ENCODE measurements at places on chromosomes 4 and X.

- DNase-seq, result no peak
These were observed 108.4 kb upstream of the AFAP1 start for GRCh38 chr4:8047837-8048678.

GRCh38 chrX:12239356-12240082, 101.2 kb downstream of the FRMPD4 start:
- no peak for DNase-seq

DNA sequence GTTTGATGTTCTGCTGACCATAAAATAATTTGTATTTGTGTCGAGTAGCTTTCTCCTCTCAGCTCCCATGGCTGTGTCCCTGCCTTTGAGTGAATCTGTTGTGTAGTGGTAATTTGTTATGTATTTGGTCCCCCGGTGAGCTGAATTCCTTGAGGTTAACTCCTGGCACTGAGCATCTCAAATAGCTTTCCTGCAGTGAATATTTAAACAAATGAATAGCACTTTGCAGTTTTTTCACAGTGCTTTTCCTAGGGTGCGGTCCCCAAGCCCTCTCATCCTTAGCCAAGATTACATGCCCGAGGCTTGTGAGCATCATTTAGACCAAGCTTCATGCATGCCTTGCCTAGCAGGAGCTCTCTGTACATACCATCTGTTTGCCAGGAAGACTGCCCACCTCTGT, 74.2 kb downstream of the CLDN34 start:
- no peak for DNase-seq

DNA sequence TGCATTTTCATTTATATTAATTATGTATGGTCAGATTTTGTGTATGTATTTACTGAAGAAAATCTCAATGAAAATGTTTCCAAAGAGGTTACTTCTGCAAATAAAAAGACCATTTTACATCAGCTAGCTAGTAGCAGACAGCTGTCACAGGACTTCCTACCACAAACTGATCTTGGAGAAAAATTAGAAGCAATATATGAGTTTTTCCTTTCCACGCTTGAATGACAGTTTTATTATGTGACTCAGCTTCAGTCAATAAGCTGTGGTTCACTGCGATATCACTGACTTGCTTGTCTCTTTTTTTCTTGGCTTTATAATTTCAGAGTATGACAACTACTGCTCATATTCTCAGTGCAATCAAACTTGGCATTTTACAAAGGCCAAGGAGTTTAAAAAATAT, 787.4 kb upstream of the GALNTL6 start:
- no peak for DNase-seq

Measured in cortex of kidney (tissue), 1 donor.